ENCODE measurements at places on chromosomes 7 and 10.

- DNase-seq = no peak
Measured at GRCh38 chr10:86968271-86968993, at the start of gene ADIRF. Gene ADIRF (plus strand): TSS chr10:86968482. CDS start chr10:86968545, 63 bp downstream.

- DNase-seq = no peak
Measured at GRCh38 chr7:36453769-36454168, 64.1 kb downstream of the ANLN start.

GRCh38 chr7:16753932-16754855, 639 bp downstream of the TSPAN13 start:
- no peak for DNase-seq

- DNase-seq = no peak
Measured at GRCh38 chr7:82173400-82174021, 270.1 kb downstream of the CACNA2D1 start.

DNA sequence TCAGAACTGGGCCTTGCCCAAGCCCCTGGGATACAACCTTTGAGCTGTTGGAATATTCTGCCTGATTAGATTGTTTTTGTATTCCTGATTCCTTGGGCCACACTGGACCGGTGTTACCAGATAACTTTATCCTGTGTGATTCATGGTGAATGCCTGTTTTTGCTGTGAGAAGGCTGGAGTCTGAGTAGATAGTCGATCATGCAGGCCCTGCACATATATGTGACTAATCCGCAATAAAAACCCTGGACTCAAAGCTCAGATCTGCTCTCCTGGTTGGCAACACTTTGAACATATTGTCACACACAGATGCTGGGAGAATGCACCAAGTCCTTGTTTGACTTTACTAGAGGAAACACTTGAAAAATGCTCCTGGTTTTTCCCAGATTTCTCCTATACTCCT, 183.9 kb upstream of the MBL2 start:
- no peak for DNase-seq

DNA sequence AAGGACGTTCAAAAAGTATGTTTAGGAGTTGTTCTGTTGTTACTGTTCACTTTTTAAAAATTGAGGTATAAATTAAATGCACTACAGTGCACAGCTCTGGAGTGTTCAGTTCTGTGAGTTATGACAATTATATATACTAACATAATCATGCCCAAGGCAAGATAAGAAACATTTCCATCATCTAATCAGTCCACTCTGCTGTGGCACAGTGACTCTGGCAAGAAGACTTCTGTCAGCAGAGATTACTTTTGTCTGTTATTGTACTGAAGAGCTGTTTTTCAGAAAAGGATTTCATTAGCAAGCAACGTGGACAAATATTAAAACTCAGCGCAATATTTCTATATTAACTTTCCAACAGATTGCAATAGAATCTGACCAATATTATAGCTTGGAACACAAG, 32.0 kb downstream of the ICA1 start:
- no peak for DNase-seq

- no peak for DNase-seq
Measured at GRCh38 chr7:36979810-36980248, 255.5 kb upstream of the AOAH start.

GRCh38 chr7:5636914-5637313, 144.5 kb downstream of the RNF216 start:
- DNase-seq = no peak

DNA sequence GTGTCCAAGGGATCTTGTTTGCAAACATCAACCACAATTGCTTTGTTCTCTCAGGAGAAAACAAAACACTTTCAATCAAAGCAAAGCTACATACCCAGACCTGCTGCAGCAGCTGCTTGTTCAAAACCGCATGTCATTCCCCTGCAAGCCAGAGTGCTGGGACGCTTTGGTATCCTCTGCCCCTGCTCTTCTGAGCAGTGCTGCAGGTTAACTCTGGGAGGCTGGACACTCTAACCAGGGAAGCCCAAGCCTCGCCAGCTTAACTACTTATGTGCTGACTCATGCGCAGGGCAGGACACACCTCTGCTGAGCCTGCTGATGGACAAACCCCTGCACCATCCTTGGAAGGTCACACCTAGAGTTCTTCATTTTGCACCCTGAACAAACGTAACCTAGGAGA, 28.2 kb upstream of the ASAH2 start:
- no peak for DNase-seq

- DNase-seq = no peak
Measured at GRCh38 chr10:126011995-126012394, 115.6 kb downstream of the FANK1 start.

DNA sequence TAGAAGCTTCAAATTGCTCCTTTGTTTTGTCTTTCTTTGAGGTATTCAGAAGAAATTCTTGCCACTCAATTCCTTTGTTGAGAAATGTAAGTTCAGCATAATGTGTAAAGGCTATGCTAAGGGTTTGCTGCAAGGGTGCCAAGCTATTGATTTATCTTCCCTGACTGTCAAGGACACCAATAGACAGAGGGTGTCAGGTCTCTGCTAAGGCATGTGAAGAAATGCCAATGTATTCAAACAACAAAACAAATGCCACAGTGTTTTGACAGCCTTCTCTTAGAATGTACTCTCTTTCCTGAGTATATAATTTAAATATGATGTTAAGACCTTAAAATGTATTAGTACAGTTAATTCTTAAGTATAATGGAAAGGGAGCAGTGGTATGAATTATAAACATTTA, 62.4 kb downstream of the LRGUK start:
- DNase-seq = no peak

- DNase-seq = peak; percentile 24
Measured at GRCh38 chr10:47165711-47166404, 134.1 kb upstream of the GDF10 start.

GRCh38 chr10:4050061-4050460, 265.1 kb upstream of the KLF6 start:
- DNase-seq = no peak

DNA sequence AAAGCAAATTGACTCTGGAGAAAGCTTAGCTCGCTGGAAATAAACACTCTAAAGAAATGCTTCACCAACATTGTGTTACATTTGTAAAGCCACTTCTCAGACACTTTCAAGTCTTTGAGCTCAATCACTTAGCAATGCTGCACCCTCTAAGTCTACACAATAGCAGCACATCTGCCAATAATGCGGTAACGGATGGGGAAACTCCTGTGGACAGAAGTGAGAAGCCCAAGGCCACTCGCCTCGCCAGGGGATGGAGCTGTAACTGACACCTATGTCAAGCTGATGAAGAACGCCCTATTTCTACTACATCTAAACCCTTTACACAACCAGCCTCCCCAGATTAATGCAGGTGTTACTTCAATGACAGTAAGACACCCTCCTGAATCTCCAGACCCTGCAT, 167.7 kb downstream of the SFMBT2 start:
- no peak for DNase-seq

- DNase-seq = no peak
Measured at GRCh38 chr7:7641129-7641663, 644 bp downstream of the UMAD1 start.

DNA sequence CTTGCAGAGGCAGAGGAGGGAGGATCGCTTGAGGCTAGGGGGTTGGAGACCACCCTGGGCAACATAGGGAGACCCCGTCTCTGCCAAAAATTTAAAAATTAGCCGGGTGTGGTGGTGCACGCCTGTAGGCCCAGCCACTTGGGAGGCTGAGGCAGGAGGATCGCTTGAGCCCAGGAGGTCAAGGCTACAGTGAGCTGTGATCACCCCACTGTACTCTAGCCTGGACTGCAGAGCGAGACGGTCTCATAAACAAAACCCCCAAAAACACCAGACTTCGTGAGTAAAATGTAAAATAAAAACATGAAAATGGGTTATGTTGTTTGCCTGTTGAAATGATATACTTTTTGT, 699 bp downstream of the LHPP start:
- DNase-seq = no peak

- no peak for DNase-seq
Measured at GRCh38 chr7:1964913-1965578, 267.7 kb downstream of the MAD1L1 start.

DNA sequence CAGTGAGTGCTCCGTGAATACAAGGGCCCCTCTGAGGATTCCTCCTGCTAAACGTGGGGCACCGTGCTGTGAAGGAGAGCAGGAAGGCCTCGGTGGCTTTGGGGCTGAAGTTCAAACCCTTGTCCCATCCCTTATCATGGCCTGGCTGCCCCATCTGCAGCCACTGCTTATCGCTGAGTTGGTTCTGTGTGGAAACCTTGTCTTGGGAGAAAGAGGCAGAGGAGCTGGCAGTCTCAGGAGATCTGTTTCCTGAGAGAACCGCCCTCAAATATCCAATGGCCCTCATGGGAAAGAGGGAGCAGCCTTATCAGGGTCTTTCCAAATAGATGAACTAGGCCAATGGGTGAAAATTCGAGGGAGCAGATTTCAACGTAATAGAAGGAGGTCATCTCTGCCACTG, 52.0 kb upstream of the NRF1 start:
- DNase-seq = no peak

- DNase-seq = no peak
Measured at GRCh38 chr10:35579726-35580422, 25.3 kb upstream of the GJD4 start.

GRCh38 chr10:72308320-72308987, 34.7 kb downstream of the DDIT4 start:
- DNase-seq = no peak

DNA sequence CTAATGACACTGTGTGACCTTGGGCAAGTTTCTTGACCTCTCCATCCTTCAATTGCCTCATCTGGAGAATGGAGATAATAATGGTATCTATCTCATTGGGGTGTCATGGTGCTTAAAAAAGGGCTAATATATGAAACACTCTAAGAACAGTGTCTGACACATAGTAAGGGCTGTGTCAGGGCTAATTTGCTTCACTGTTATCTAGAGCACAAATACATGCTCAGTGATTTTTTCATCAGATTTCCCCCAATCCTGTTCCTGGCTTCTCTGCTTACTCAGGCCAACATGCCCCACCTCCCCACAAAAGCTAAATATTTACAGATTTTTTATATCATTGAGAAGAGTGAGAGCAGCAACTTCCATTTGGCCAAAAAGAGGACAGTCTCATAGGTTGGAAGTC, 20.6 kb downstream of the WIPF3 start:
- DNase-seq = no peak
